ENCODE measurements at places on chromosomes 7 and 10. TPM values are rescaled to one million over a fixed set of nuclear protein-coding genes. Genes with fewer than 3 reads are reported as not detected.

- DNase-seq, result peak; percentile 79
Measured at GRCh38 chr7:2886900-2887299, 42.8 kb upstream of the GNA12 start.

GRCh38 chr7:157751951-157752673 is 415.3 kb downstream of the DNAJB6 start:
- no peak for DNase-seq

DNA sequence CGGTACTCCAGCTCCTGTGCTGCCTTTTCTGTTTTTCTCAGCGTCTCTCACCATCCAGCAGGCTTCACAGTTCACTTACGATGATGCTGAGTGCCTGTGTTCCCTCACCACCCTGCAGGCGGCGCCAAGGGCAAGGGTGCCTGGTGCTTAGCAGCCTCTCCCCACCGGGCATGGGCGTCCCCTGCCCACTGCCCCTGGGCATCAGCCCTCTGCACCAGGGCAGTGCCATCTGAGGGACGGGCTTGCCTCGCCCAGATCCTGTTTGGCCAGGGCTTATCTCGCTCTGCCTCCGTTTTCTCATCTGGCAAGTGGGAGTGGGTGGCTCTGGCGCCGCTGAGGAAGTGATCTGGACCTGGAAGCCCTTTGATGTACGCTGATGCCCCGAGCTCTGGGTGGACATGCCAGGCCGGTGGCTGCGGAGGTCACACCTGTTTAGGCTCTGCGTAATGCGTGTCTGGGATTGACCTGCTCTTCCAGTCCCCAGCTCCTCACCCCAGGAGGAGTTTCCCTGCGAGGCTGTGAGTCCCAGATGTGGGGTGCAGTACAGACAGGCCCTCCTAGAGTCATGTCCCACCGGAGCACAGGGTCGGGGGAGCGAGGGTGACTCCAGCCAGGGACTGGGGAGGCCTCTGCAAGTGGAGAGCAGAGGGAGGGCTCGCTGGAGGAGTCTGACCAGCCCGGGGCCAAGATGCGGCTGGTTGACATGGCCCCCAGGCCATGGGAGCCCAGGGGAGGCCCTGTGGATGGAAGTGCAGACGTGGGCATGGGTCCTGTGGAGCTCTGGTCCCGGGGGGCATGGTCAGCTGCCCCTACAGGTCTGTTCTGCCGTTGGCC is 11.8 kb downstream of the TTYH3 start:
- peak; percentile 48 for DNase-seq

DNA sequence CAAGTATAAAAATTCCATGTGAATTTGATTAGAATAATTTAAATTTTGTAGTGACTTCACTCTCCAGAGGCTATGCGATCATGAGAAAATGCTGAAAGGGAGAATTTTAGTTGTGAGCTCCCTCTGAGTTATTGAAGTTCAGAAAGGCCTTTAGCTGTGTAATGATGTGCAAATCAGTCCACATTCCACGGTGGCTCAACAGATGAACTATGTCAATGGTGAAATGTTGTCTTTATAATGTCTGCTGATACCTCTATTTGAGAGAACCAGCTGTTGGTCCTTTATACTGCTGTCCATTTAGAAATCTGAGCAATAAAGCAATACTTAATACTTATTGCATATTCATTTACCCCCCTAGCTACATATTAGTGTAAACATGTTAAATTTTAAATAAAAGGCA is 7.1 kb upstream of the ITGB8 start:
- DNase-seq, result no peak

The C10orf88 gene
- total RNA-seq, result 1.8 TPM

The POU6F2 gene
- total RNA-seq, result not detected

GRCh38 chr10:69612760-69613159 is 17.3 kb upstream of the FAM241B start:
- DNase-seq, result no peak

The MYPN gene
- not detected for total RNA-seq

The ODAD2 gene
- total RNA-seq, result not detected

- peak; percentile 79 for DNase-seq
Measured at GRCh38 chr7:157474685-157475084, 137.9 kb downstream of the DNAJB6 start.

- DNase-seq, result no peak
Measured at GRCh38 chr7:24733414-24734060, 23.7 kb downstream of the GSDME start.

DNA sequence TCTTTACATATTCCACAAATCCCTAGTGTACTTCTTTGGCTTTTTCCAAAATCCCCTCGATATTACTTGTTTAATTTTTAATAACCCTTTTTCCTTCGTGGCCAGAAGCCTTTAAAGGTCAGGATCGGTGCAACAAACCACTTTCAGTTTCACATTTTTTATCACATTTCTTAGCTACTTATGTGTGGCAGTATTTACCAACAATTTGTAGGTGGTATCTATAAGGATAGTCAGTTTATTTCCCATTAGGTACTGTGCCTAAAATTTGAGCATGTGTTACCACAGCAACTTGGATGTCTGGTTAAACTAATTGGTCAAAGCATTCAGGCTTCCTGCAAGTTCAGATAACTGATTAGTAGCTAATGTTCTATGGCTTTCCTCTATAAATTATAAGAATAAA is 104.9 kb downstream of the CDK14 start:
- no peak for DNase-seq

DNA sequence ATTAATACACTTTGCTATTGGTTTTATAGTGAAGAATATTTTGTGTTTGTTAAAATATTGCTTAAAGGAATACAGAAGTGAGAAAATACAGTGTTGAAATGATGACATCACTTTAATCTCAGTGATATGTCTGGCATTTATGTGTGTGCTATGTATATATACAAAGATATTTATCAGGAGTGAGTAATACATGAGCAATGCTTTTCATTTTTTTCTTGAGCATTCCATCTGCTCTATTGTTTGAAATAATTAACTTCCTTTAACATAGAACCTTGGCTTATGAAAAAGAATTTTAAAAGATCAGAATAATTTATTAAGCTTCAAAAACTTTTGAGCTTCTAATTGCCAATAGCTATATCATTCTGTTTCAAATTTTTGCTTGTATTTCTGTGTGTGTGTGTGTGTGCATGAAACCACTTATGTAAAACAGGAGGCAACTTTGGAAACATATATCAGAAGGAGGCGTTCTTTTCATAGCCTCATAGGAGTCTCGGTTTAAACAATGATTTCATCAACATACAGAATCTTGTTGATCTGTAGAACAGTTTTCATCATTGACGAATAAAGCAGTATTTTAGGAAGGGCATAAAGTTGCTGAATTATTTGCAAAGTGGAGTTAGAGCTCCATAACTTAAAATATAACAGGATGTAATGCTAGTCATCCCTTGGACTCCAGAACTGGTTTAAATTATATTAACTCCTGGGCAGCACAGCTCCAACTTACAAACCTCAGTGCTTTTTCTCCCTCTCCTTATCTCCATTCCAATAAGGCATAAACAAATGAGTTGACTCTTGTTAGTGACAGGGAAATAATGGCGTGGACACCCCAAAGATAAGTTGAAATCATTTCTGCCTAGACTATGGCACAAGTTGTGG is 228.4 kb upstream of the DGKB start:
- DNase-seq, result peak; percentile 52

GRCh38 chr7:134476044-134476443 is 17.1 kb upstream of the AKR1B1 start:
- DNase-seq, result no peak

GRCh38 chr10:74096777-74097176 is 53.9 kb downstream of the AP3M1 start:
- no peak for DNase-seq

- DNase-seq, result peak; percentile 6
Measured at GRCh38 chr7:13949445-13949844, 40.0 kb downstream of the ETV1 start.

GRCh38 chr7:70631718-70632117 is 500.2 kb upstream of the GALNT17 start:
- DNase-seq, result no peak

Measured in HT-29 (cell line).